ENCODE measurements at places on chromosomes 11 and 22.

GRCh38 chr11:9137293-9138132 is 46.1 kb upstream of the SCUBE2 start:
- DNase-seq: no peak

- no peak for DNase-seq
These were observed 35.9 kb upstream of the POU2AF1 start for GRCh38 chr11:111414936-111415335.

DNA sequence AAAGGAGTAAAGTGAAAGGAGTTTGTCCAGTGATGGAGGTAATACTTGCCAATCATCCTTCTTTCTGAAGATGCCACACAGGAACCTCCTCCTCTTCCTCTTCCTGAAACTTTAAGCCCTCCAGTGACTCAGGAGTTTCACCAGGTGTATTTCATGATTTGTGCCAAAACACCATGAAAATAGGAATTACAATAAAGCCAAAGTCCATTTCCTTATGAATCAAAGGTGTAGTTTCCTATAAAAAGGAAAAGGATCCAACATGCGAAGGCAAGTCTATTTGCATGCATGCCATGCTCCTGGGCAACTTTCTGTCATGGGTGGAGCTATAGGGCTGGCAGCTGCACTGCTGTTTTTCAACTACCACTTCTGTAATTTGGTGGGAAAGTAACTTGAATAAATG is 9.8 kb upstream of the POU2AF1 start:
- no peak for DNase-seq

- DNase-seq: no peak
These were observed 27.4 kb downstream of the TUG1 start for GRCh38 chr22:30996462-30996861.

DNA sequence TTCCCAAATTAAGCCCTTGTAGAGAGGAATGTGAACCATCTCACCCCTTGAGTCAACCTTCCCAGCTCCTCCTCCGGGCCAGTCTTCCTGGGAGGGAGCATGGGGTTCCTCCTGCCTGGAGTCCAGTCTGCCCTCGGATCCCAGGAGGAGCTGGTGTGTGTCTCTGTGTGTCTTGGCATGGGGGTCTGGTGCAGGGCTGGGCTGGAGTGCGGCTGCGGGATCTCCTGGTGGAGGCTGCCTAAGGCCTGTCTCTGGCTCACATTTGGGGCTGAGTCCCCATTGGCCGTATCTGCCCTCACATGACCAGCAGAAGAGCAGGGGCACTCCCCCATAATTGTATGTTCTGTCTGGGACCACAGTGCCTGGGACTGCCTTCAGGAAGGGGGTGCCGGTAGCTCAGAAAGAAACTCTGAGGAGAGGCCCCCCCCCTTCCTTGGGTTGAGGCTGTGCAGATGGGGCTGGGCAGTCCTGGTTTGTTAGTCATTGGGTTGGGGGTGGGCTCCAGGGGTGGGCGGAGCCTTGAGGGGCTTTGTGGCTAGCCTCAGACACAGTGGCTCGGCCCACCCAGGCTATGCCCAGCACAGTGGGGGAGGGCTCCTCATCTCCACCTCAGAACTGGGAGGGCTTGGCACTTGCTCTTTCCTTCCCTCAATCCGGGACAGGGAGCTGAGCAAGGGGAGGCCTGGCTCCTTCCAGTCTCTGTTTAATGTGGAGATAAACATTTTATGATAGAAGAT is 2.9 kb downstream of the C1QTNF5 start:
- DNase-seq: no peak

DNA sequence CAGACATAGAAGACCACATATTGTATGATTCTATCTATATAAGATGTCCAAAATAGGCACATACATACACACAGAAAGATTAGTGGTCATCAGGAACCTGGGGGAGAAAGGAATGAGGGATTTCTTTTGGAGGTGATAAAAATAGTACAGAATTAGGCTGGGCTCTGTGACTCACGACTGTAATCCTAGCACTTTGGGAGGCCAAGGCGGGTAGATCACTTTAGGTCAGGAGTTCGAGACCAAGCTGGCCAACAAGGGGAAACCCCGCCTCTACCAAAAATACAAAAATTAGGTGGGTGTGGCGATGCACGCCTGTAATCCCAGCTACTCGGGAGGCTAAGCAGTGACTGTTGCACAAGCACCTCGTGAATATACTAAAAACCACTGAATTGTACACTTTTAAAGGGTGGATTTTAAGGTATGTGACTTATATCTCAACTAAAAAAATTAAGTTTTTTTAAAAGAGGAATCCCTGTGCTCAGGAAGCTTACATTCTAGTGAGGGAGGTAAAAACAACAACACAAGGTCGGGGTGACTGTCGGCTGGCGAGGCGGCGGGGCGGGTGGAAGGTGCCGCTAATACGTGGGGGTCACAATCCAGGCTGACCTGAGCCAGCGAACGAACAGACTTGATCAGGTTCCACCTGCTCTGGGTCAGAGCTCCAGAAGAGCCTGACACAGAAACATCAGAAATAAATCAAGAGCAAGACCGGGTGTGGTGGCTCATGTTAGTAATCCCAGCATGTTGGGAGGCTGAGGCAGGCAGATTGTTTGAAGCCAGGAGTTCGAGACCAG is 25.3 kb upstream of the TESMIN start:
- DNase-seq: no peak

- DNase-seq: no peak
These were observed 4.0 kb downstream of the SAA1 start for GRCh38 chr11:18270102-18270501.

DNA sequence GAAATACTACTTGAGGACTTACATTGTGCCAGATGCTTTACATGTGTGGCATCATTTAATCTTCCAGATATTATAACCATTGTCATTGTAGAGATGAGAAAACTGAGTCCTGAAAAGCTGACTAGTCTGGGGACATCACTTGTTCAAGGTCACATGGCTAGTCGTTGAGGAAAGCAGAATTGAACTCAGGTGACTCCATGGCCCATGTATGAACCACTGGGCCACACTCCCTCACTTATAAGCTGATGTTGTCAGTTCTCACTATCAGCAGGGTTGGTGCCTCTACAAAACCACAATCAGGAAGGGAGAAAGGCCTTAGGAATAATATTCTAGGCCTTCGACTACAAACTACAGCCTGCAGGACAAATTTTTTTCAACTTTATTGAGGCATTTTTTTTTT is 26.1 kb upstream of the ADA2 start:
- DNase-seq: no peak

GRCh38 chr11:86507249-86507845 is 132.7 kb downstream of the CCDC81 start:
- no peak for DNase-seq
